ENCODE measurements at places on chromosomes 5 and 9.

DNA sequence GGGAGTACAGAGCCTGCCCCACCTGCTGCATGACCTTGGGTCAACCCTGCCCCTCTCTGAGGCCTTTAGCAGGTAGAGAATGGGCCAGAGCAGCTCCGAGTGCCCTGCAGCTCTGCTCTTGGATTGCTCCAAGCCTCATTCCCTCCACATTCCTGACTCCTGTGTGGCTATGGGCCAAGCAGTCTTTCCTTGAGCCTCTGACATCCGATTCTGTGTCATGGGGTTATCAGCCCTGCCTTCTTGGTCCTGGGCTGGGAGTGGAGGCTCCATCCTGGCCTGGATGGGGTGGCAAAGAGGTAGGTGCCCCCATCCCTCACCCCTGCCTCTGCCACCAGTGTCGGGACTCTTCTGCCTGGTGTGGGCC, 13.7 kb downstream of the FPGS start:
- DNase-seq, result no peak

GRCh38 chr9:2241461-2241835, 226.3 kb downstream of the SMARCA2 start:
- peak; percentile 5 for DNase-seq

GRCh38 chr9:113057193-113057592, 669 bp upstream of the ZFP37 start:
- no peak for DNase-seq

DNA sequence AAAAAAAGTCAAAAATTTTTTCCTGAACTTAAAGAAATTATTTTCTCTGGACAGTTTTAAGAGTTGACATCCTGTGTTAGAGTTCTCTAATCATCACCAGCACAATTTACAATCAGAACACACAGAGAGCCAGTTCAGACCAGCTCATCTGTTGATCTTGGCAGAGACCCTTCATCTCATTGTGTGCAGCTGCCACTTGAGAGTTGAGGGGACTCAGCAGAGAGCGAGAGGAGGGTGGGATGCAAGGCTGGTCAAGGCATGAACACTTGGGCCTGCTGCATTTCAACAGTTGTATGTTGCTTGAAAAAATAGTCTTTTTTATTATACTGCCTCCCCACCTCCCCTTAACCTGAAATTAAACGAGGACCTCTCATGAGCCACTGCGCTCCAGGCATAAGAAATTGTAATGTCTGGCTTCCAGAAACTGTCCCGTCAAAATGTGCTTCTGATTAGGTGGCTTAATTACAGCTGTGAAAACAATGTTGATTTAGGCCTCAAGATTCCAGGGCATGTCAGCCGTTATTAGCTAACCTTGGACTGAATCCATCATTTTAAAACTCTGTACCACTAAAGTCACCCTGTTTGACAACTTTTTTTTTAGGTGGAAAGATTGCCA, 383.6 kb downstream of the CCDC171 start:
- no peak for DNase-seq

GRCh38 chr9:91914404-91914803, 35.6 kb downstream of the ROR2 start:
- no peak for DNase-seq

DNA sequence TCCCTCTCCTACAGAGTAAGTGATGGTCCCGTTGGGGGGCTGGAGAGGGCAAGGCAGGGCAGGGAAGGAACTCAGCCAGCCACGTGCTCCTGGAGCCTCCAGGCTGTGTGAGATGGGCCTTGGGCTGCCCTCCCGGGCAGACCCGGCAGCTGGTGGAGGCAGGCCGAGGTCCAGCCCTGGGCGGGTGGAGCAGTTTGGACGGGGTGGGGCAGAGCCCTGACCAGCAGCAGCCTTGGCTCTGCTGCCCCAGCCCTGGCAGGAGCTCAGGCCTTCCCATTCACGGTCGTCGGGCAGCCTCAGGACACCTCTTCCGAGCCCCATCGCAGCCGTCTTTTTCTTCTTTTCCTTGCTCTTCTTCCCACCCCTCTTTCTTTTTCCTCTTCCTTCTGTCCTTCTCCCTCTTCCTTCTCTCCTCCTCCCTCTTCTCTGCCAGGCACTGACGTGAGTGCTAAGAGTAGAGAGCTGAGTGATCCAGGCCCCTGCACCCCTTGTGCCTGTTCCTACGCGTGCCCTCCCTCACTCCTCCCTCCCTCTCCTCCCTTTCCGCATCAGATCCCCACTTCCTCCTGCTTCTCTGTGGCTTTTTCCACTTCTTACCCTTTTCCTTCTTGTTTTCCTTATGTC, 42.8 kb downstream of the AMBP start:
- no peak for DNase-seq

- no peak for DNase-seq
Observed at GRCh38 chr5:34570721-34571676, 85.1 kb upstream of the RAI14 start.

GRCh38 chr5:33579789-33580188, 139.0 kb downstream of the TARS1 start:
- DNase-seq, result no peak

GRCh38 chr5:169333518-169333917, 32.6 kb upstream of the SLIT3 start:
- no peak for DNase-seq

GRCh38 chr5:177447066-177447610, 524 bp downstream of the PRR7 start:
- peak; percentile 75 for DNase-seq

- DNase-seq, result peak; percentile 13
Observed at GRCh38 chr9:90141723-90142122, 500.9 kb downstream of the DIRAS2 start.

GRCh38 chr5:123217173-123217572, 128.1 kb downstream of the PRDM6 start:
- DNase-seq, result no peak

DNA sequence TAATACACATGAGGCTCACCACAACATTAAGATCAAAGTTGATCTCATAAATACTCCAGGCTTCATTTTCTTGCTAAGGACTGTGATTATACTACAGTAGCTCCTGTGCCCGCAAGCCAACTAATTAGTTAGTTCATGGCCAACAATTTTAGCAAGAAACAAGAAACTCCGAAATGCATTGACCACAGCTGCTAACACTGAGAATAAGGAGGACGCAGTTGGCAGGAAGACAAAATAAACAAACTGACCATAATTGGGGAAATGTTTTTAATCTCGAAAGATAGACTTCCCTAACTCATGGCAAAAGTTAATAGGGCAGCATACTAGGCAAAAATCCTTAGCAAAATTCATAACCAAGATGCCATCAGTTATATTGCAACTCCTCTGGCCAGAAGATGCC, 115.5 kb upstream of the SPEF2 start:
- no peak for DNase-seq

- DNase-seq, result no peak
Observed at GRCh38 chr9:4927043-4927471, 58.0 kb upstream of the JAK2 start.

- peak; percentile 36 for DNase-seq
Observed at GRCh38 chr9:74645007-74645639, 148.0 kb downstream of the RORB start.

DNA sequence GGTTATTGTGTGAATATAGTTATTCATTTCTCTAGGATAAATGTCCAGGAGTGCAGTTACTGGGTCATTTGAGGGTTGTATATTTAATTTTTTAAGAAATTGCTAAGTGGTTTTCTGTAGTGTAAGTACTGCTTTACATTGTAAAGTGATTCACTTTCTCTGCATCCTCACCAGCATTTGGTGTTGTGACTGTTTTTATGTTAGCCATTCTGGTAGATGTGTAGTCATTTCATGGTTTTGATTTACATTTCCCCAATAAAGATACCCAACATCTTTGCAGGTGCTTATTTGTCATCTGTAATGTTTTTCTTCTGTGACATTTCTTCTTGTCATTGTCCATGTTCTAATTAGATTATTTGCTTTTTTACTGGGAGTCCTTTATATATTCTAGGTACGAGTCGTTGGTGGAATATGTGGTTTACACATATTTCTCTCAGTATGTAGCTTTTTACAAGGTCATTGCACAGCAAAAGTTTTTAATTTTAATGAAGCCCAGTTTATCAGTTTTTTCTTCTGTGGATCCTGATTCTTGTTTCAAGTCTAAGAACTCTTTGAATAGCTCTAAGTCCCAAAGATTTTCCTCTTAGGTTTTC, 34.0 kb downstream of the SCGB3A1 start:
- DNase-seq, result no peak

DNA sequence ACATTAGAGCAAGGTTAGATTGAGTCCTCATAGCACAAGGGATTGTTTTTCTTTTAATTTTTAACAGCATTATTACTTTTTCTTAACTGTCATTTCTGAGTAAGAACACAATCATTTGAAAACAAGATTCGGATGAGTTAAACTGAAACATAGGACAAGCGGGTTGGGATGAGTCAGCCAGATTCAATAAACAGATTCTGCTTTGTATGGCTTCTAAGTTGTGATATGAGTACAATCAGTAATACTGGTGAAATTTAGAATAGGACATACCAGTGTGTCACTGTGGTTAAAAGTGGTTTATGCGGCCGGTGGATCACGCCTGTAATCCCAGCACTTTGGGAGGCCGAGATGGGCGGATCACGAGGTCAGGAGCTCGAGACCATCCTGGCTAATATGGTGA, 364.3 kb upstream of the CDH10 start:
- DNase-seq, result no peak

GRCh38 chr5:67032921-67033664, 163.5 kb downstream of the CD180 start:
- DNase-seq, result no peak

GRCh38 chr5:167626341-167627123, 664.9 kb upstream of the WWC1 start:
- DNase-seq, result no peak

DNA sequence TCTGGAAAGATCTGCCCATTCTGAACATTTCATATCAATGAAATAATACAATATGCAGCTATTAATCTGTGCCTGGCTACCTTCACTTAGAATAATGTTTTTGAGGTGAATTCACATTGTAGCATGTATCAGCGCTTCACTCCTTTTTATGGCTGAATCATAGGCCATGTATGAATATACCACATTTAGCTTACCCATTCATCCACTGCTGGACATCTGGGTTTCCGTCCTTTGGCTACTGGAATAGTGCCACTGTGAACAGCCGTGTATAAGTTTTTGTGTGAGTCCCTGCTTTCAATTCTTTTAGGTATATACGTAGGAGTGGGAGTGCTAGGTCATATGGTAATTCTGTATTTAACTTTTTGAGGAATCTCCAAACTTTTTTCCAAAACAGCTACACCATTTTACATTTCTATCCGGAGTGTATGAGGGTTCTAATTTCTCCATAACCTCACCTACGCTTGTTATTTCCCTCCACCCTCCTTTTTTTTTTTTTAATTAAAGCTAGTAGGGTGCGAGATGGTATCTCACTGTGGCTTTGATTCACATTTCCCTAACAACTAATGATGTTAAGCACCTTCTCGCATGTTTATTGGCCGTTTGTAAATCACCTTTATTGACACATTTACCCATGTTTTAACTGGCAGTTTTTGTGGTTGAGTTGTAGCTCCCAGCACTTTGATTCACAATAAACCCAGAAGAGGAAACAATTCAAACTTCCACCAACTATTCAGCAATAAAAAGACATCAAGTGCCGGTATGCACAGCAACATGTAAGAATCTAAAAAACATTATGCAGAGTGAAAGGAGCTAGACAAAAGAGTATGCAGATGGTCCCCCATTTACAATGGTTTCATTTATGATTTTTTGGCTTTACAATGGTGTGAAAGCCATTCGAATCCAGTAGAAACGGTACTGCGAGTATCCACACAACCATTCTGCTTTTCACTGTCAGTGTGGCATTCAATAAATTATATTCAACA, 8.1 kb downstream of the SEMA4D start:
- DNase-seq, result no peak

DNA sequence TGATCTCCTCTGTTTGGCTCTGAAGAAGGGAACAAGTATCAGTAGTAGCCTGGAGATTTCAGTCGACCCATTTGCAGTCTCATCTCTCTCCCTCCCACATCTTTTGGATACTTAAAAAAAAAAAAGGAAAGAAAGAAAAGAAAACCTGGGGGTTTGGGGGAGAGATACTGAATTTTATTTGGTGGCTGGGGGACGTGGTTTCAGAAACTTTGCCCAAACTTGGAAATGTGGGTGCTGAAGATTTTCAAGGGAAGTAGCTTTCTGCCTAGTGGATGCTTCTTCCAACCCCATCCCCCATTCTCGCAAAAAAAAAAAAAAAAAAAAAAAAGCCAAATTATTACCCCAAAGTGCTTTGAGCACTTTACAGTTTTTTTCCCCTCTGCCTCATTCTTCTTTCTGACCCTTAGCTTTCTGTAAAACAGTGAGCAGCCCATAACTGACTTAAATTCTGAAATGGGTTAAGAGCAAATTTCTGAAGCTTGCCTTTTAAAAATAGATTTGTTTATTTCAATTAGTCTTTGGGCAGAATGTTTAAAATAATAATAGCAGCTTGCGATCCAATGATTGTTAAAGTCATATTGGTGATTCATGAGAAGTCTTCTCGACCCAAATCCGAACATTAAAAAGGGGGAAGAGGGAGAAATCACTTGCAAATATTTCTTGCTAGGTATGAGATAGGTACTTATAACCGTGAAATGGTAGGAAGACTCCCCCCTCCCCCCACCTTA, 894 bp downstream of the FST start:
- no peak for DNase-seq

DNA sequence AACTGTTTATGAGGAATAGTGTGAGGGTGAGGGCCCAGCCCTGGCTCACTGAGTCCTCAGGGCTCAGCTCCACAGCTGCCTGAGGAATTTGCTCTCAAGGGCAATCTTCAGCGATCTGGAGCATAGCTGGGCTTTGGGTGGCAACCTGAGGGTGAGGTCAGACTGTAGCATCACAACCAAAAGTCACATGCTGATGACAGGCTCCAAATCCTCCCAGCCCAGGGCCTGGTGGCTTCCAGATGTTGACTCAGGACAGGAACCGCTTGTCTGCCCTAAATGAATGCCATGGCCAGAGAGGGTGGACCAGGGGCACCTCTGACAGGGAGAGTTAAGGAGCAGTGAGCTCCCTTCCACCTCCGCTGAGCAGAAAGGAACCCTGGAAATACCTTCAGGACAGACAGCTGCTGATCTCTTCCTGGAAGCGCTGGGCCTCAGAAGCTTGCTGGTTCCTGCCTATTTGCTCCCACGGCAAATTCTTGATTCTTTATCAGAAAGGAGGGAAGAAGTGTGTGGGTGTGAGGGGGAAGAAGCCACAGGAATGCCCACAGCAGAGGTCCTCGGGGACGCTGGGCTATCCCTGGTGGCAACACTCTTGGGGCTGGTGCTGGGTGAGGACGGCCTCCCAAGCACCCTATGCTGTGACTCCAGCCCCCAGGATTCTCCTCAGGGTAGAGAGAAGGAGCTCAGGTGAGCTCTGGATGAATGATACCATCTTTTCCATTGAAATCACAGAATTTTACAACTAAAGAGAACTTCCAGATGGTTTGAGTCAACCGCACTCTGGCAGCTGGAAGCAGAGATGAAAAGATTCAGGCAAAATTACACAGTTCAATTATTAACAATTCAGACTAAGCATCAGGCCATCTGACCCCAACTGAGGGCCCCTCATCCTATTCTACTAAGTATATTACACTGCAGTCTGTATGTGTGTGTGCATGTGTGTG, 13.8 kb upstream of the CTSL start:
- DNase-seq, result no peak

DNA sequence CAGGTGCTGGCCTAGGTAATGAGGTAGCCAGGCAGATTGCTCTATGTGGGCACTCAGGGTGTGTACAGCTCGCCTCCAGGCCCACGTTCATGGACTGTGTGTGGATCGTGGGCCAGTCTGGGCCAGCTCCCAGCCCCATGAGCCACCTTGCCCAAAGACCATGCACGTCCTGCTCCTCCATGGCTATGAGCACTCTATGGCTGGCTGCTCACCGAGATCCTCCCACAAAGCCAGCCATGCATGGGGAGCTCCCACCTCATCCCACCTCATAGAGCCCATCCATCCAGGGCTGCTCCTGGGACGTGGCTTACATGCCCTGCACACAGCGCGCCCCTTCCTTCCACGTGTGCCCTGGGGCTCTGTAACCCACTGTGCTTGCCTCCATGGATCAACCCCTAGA, 262.5 kb upstream of the IRX1 start:
- DNase-seq, result no peak

All from thymus (tissue), 14 donors.